ENCODE measurements at places on chromosomes 13 and 19.

- no peak for DNase-seq
Observed at GRCh38 chr13:44275381-44275780, 98.2 kb upstream of the SERP2 start.

GRCh38 chr19:12665281-12665573 is 1.3 kb downstream of the MAN2B1 start:
- DNase-seq, result peak; percentile 39

DNA sequence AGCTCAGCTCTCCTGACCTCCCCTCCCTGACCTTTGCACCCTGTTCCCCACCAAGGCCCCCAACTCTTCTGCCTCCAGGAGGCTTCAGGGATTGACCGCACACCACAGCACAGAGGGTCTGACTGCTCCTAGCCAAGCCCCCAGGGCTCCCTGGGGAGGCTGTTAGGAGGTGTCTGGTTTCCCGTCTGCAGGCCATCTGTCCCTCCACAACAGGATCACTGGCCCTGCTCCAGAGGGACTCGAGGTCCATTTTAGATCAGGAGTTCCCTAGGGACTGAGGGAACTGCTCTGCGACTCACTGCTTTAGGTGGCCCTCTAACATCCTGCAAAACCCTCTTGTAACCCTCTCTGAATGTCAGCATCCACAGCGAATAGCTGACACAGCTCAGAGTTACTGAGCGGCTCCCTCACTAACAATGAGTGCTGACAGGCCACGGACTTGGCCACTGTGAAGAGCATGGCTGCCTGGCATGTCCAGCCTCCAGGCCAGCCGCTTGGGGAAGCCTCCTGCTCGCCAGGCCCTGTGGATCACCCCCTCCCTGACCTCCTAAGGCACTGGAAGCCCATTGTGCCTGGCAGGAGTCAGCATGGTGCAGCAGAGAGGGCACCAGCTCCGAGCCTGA is 17.7 kb downstream of the GRIK5 start:
- no peak for DNase-seq

GRCh38 chr13:22717036-22717435 is 463.7 kb upstream of the SGCG start:
- DNase-seq, result no peak

DNA sequence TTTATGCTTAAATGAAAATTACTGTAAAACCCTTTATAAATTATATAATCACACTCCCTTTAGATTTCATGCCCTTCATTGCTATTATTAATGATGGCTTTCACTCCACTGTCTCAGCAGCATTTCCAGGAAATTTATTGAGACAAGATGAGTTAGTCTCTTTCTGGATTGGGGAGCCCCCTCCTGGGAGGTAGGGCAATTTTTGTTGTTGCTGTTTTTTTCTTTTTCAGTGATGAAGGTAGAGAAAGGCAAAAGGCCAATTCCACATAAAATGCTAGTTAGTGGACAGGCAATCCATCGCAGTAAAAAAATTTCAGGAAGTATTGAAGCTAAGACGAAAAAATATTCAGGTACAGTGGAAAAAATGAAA is 80.2 kb downstream of the TEX26 start:
- no peak for DNase-seq

DNA sequence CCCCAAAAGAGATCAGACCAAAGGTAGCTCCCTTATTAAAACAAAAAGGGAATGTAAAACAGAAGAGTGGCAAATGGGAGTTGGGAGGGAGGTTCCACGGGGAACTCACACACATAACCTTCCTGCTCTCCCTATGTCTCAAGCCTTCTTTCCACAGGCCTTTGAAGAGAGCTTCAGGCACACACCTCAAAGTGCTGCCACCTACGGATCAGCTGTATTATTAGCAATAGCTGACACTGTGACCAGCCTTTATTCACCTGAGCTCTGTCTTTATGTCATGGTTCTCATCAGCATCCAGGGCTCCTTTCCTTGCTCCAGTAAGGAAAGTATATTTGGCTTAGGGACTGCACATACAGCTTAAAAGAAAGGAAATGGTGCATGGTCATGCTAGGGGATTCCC is 11.3 kb downstream of the ZNF571 start:
- DNase-seq, result no peak

- DNase-seq, result no peak
Observed at GRCh38 chr19:55348317-55349034, 6.0 kb downstream of the COX6B2 start.

- no peak for DNase-seq
Observed at GRCh38 chr13:92362717-92363116, 863.9 kb upstream of the GPC6 start.

GRCh38 chr13:65966991-65967451 is 1263.1 kb downstream of the PCDH9 start:
- DNase-seq, result no peak

GRCh38 chr19:9130965-9131364 is 4.2 kb upstream of the OR7G3 start:
- no peak for DNase-seq

GRCh38 chr19:10870955-10871603 is at the start of gene CARM1:
TSS of gene CARM1 (plus strand) at chr19:10871553. CDS start at chr19:10871703, 150 bp downstream.
- DNase-seq, result peak; percentile 98

GRCh38 chr13:76418404-76418803 is 467.8 kb downstream of the KCTD12 start:
- no peak for DNase-seq

DNA sequence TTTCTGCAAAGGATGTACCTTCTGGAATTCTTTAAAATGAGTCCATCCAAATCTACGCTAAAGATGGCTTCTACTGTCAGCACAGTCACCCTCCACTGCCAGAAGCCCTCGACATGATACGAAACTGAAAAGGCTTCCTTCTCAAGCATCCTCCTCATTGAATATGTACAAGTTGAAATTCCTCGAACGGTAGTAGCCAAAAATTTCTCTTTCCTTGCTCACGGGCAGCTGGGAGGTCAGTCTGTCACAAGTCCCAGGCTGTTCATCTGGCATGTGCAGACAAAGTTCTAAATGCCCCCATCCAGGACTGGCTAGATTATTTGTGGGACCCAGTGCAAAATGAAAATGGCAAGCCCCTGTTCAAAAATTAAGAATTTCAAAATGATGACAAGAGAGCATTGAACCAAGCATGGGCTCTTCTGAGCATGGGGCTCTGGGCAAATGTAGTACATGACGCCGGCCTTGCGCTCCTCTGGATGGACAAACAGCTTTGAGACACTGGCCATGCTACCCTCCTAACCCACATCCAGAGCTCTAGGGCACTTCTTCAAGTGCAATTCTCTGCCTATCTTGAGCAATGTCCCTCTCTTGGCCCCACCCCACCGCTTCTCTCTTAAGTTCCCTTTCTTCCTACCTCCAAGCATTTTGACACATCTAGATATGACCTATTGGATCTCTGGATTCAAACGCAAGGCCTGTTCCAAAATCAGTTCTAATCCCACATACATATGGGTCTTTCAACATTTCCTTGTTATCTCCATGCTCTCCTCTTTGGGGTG is 78.9 kb upstream of the FLT1 start:
- DNase-seq, result no peak

GRCh38 chr19:49094505-49095482 is 9.5 kb downstream of the SNRNP70 start:
- no peak for DNase-seq

DNA sequence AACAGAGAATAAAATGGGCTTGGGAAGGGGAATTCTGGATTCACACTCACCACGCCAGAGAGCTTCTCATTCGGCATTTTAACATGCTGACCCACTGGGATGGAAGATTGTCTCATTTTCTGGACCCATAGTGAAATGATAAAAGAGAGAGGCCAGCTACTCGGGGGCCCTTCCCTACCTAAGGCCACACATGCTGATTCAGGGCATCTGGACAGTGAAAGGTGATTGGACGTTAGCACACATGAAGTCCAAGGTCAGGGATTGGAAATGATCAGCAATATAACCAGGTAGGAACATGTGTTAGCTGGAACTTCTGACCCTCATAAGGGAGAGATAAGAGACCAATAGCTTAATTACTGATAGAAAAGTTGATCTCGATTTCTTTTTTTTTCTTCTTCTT is 183.7 kb downstream of the NUFIP1 start:
- DNase-seq, result no peak

DNA sequence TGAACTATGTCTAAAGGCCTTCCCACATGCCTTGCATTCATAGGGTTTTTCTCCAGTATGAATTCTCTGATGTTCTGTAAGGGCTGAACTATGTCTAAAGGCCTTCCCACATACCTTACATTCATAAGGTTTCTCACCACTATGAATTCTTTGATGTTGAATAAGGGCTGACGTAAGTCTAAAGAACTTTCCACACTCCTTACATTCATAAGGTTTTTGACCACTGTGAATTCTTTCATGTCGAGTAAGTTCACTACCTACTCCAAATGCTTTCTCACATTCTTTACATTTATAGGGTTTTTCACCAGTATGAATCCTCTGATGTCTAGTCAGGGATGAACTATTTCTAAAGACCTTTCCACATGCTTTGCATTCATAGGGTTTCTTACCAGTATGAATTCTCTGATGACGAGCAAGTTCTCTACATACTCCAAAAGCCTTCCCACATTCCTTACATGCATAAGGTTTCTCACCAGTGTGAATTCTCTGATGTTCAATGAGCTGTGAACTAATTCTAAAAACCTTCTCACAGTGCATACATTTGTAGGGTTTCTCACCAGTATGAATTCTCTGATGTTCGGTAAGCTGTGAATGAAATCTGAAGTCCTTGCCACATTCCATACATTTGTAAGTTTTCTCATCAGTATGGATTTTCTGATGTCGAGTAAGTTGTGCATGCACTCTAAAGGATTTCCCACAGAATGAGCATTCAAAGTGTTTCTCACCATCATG is 19.1 kb upstream of the ZNF260 start:
- DNase-seq, result no peak

DNA sequence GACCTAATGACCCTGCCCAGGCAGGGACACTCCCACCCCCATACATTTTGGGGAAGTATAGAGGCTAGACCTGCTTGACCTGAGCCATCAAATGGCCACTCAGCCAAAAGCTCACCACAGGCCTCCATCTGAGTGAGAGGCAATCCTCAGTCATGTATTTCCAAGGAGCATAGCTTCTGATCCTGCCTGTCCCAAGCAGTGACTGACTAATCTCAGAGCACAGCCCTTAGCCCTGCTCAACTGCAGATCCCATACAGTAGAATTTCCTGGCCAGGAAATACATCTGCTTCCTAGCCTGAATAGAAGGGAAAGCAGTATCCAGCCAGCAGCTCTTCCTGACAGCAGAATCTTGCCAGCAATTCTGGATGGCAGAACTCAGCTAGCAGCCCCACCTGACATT is 880.6 kb upstream of the GPC6 start:
- no peak for DNase-seq

DNA sequence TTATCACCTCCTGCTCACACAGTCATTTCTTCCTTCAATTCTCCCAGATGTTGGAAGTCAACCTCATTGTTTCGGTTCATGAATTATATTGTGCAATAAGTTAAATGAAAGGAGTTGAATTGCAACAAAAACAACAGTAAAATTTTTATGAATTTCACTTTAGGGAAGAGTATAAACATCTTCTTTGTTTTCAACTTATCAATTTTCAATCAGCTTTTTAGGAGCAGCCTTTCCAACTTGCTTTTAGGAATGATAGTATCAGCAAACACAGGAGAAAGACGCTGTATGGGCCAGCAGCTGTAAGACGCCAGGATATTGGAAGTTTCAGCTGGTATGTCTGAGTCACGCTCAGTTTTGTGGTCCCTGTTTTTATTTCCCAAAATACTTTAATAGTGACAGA is 132.5 kb upstream of the ARGLU1 start:
- DNase-seq, result no peak

DNA sequence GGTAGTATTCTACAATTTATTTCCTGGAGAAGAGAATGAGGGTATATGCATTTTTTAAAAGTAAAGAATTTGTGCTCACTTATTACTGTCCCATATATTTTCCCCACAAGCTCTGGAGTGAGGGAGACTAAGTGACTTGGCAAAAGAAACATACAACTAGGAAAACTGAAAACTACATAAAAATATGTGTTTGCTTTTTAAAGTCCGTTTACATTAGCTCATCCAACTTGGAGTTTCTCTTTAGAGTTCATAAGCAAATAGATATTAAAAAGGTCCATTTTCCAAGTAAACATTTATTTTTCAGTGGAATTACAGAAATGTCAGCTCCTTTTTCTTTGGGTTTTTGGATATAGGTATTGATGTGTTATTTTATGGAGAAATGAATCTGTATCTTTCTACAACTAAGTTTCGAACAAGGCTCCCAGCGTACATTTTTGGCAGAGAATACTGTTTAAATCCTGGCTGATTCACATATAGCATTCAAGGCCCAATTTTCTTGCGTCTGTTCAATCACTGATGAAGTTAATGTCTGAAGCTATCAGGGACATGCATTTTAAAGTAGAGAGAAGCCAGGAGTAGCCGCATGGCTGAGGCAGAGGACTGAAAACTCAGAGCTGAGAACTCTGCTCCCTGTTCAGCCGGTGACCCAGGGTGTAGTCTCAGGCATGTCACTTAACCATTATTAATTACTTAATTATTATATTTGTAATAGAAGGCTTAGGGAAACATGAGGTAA is 729.4 kb downstream of the EFNB2 start:
- DNase-seq, result no peak

DNA sequence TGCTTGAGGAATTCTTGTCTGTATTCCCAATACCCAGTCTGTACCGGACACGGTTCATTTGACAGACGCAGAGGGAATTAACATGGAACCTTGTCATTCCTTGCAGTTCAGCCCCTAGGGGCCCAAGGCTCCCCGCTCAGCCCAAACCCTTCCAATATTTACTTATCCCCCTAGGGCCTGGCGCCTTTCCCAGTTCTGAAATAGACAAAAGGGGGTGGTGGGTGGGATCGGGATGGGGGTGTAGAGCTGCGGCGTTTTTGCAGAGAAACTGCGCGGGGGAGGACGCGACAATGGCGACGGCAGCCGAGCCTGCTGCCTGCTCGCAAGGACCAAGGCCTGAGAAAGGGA is 583 bp downstream of the AKAP8L start:
- DNase-seq, result no peak

- peak; percentile 49 for DNase-seq
Observed at GRCh38 chr19:5805462-5806132, 730 bp downstream of the NRTN start.

DNA sequence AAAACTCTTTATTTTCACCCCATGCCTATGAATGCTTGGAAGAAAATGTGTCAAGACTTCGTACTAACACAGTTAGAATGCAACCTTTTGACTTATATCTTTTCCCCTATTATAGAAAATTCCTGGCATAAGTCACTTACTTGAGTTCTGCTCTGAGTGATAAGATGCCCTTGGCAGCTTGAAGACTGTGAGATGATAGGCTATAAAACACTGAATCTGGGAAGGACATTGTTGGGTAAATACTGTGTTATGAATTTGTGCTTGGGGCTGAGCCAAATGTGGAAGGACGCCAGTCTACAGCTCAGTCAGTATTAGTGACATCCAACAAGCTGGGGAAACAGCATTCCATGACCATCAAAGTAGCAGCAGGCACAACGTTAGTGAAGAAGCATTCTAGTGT is 368.0 kb upstream of the SGCG start:
- no peak for DNase-seq

All from activated CD4-positive, alpha-beta T cell treated with anti-CD3 and anti-CD28 coated beads, Interleukin-2, amount 50 U/mL, for 24 hours (primary cell).